Type B pancreatic cell (in vitro differentiated cells): ENCODE measurements at places on chromosomes 16 and 17. TPM values are rescaled to one million over a fixed set of nuclear protein-coding genes. Genes with fewer than 3 reads are reported as not detected.

DNA sequence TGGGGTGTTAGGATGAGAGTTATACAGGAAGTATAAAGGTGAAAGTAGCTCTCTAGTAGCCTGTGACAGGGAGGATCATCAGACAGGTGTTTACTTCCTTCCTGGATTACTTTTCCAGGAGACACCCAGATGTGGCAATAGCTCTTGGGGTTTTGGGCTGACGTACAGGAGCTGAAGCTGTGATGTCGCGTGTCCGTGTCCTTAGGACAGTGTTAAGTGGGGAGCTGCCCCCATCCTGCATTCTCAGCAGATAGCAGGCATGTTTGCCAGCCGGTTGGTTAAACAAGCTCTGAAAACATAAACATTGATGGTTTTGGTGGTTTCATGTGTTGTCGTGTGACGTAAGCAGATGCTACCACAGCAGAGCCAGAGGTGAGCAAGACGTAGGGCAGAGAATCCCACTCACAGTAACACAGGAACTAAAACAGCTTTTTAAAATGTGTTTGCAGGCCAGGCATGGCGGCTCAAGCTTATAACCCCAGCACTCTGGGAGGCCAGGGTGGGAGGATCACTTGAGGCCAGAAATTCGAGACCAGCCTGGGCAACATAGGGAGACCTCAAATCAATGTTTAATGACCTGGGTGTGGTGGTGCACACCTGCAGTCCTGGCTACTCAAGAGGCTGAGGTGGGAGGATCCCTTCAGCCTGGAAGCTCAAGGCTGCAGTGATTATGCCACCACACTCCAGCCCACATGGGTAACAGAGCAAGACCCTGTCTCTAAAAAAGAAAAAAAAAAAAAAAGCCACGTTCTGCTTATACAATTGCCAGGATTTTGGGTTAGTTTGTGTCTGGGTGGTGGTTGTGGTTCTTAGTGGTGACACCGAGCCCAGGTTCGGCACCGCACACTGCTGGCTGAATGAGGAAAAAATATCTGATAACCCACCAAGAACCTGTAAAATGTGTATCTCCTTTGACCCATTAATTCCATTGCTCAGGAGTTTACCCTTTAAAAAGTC, 18.2 kb upstream of the IL17C start:
- no peaks in the 10 kb centered on the region for H3K36me3 ChIP-seq
- no peak overlapping the region for H3K27ac ChIP-seq
- no peaks in the 10 kb centered on the region for H3K27me3 ChIP-seq

GRCh38 chr17:39591958-39592954, 15.5 kb downstream of the NEUROD2 start:
- H3K27me3 ChIP-seq: peaks cover 92% of the 10 kb centered on the region
- no peaks in the 10 kb centered on the region for H3K4me1 ChIP-seq
- no peak overlapping the region for H3K4me3 ChIP-seq
- no peaks in the 10 kb centered on the region for H3K36me3 ChIP-seq
- no peak overlapping the region for H3K27ac ChIP-seq

GRCh38 chr17:75271233-75271954, 363 bp upstream of the MIF4GD start:
- H3K27me3 ChIP-seq: peaks cover 3% of the 10 kb centered on the region
- peak overlapping the region; percentile 74 for H3K4me3 ChIP-seq
- peak overlapping the region; percentile 70 for H3K27ac ChIP-seq
- no peaks in the 10 kb centered on the region for H3K36me3 ChIP-seq
- peak; percentile 91 for DNase-seq

DNA sequence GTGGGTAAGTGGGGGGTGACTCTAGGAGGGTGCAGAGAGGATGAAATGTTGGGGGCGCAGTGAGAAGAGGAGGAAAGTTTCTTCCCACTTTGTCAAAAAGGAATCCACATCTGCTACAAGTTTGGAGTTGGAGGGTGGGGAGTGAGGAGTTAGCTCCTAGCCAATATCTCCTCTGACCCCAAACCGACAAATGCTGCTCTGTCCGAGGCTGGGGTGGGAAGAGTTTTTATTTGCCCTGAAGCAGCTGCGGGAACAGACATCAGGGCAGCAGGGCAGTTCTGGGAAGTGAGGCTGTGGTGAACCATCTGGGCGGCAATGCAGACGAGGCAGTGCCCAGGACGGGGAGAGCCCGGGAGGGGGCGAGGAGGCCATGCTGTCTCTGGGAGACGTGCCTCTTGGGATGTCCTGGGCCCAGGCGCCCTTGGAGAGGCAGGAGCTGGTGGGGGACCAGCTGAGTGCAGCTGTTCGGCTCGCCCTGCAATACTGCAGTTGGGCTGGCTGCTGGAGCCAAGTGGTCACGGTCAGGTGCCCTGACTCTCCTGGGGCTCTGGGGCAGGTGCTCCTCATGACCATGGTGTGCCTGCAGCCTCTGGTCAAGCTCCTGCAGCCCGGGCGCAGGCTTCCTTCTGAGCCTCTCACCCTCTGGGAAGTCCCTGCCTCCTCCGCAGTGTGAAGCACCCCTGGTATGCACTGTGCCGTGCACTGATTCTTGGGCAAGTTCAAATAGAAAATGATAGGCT, 6.4 kb upstream of the SOCS3 start:
- H3K4me3 ChIP-seq: peak overlapping the region; percentile 61
- no peaks in the 10 kb centered on the region for H3K27me3 ChIP-seq
- H3K27ac ChIP-seq: peak overlapping the region; percentile 84
- peaks cover 36% of the 10 kb centered on the region for H3K4me1 ChIP-seq

- DNase-seq: peak; percentile 84
- H3K27me3 ChIP-seq: peaks cover 2% of the 10 kb centered on the region
These were observed 5.8 kb upstream of the C17orf99 start for GRCh38 chr17:78140169-78141051.

- H3K4me1 ChIP-seq: peaks cover 33% of the 10 kb centered on the region
- H3K4me3 ChIP-seq: no peak overlapping the region
- no peak overlapping the region for H3K27ac ChIP-seq
- no peaks in the 10 kb centered on the region for H3K36me3 ChIP-seq
- no peaks in the 10 kb centered on the region for H3K27me3 ChIP-seq
These were observed 171.8 kb upstream of the TBX2 start for GRCh38 chr17:61227866-61228265.

DNA sequence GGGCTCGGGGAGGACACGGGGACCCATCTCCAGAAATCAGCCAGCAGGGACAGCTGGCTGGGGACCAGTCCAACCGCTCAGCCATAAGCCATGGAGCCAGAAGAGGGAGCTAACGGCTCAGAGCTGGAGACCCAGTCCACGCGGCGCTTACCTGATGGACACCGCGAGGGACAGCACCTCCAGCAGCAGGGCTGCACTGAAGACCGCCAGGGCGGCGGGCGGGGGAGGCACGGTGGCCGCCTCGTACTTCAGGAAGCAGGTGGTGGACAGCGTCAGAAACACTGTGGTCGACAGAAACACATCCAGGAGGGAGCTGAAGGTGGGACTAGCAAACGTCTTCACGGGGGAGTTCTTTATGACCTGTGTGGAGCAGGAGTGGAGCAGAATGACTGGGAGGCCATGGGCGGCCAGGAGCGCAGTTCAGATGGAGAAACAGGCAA, 102.6 kb upstream of the CREBBP start:
- no peaks in the 10 kb centered on the region for H3K36me3 ChIP-seq
- H3K27ac ChIP-seq: no peak overlapping the region
- H3K4me3 ChIP-seq: no peak overlapping the region
- H3K27me3 ChIP-seq: peaks cover 2% of the 10 kb centered on the region
- DNase-seq: peak; percentile 80
- peaks cover 13% of the 10 kb centered on the region for H3K4me1 ChIP-seq

DNA sequence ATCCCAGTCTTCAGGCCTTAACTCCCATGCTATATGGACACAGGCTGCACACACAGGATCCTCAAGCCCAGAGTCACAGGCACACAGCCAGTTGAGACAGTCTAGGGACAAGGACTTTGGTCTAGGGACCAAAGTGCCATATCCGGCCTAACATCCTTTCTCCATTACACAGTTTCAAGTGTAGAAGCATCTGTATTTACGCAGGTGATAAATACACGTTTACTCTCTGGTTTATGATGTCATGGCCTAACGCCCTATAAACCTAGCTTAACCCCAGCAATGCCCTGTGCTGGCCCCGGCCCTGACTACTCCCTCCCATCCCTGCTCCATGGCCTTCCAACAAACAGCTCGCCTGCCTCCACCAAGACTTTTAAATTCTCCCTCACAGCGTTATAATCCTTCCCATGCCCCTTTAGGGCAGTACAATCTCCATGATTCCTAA, 17.1 kb downstream of the CUEDC1 start:
- peaks cover 52% of the 10 kb centered on the region for H3K4me1 ChIP-seq
- peak overlapping the region; percentile 61 for H3K4me3 ChIP-seq
- no peaks in the 10 kb centered on the region for H3K27me3 ChIP-seq
- H3K36me3 ChIP-seq: no peaks in the 10 kb centered on the region
- DNase-seq: no peak
- peak overlapping the region; percentile 71 for H3K27ac ChIP-seq

- H3K4me3 ChIP-seq: no peak overlapping the region
- peaks cover 20% of the 10 kb centered on the region for H3K27me3 ChIP-seq
- peaks cover 8% of the 10 kb centered on the region for H3K4me1 ChIP-seq
- H3K27ac ChIP-seq: no peak overlapping the region
- no peaks in the 10 kb centered on the region for H3K36me3 ChIP-seq
These were observed 364.4 kb downstream of the C16orf95 start for GRCh38 chr16:86952769-86953168.

DNA sequence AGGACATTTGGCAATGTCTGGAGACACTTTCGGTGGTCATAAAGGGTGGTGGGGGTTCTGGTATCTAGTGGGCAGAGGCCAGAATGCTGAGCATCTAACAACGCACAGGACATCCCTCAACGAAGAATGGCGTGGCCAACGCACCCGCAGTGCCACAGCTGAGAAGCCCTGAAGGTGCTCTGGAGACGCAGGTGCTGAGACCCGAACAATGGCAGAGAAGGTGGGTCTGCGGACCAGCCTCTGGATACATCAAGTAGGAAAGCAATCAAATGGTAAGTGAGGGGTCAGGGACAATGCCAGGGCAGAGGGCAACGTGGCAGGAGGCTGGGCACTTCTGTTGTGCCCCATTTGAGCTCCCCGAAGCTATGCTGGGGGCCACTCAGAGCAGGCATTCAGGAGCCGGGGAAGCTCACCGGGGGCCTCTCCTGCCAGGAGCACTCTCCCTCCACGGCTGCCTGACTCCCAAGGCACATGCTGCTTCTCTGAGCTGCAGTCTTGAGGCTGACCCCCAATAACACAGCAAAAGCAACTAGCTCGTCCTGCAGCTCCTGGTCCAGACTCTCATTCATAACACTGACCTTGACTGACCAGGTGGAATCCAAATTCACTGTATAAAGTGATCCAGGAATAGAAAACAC, 26.0 kb downstream of the SPHK1 start:
- H3K36me3 ChIP-seq: peaks cover 6% of the 10 kb centered on the region
- H3K27me3 ChIP-seq: no peaks in the 10 kb centered on the region
- H3K4me1 ChIP-seq: peaks cover 28% of the 10 kb centered on the region
- H3K4me3 ChIP-seq: no peak overlapping the region
- DNase-seq: no peak

GRCh38 chr17:58384897-58385296, 32.4 kb downstream of the RNF43 start:
- peak overlapping the region; percentile 3 for H3K27ac ChIP-seq
- H3K36me3 ChIP-seq: no peaks in the 10 kb centered on the region

The CDRT15L2 gene
- total RNA-seq: not detected in 2 replicates

The PHOSPHO1 gene
- 0.81 TPM in 1 of 2 replicates, not detected in the other for total RNA-seq

The SEPTIN1 gene
- total RNA-seq: 1.4 and 2.3 TPM in 2 replicates

The ITGAD gene
- total RNA-seq: not detected in 2 replicates

The FOXK2 gene
- 59.5 and 75.5 TPM in 2 replicates for total RNA-seq

The KRT20 gene
- total RNA-seq: 13.0 and 41.9 TPM in 2 replicates
